ENCODE measurements at places on chromosomes 12 and 14.

GRCh38 chr12:111454716-111455447, 49.2 kb downstream of the SH2B3 start:
- DNase-seq = no peak

DNA sequence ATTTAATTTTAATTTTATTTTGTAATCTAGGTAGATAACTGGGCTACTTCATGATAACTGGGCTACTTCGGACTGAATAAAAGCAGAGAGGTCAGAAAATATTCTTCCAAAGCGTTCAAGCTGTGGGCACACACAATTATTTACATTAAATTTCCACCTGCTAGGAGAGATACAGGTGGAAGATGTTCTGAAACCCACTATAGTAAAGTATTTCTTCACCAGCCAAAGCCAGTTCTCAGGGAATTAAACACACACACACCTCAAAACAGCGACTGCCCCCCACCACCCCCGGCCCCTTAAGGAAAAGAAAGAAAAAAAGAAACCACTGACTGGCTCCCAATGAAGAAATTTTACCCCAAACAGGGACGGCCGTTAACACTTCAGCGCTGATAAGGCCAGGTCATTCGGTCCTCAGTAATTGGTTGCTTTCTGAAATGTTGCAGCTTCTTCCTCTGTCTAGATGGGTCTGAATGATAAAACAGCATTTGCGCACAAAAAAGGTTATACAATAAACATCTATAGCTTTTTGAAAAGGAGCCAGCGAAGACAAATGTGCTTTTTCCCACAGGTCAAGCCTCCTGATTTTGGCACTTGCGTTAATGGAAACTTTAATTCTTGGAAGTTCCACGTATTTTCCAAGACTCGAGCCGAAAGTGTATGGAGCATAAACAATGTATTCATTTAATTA, 771 bp upstream of the KCNJ8 start:
- no peak for DNase-seq

DNA sequence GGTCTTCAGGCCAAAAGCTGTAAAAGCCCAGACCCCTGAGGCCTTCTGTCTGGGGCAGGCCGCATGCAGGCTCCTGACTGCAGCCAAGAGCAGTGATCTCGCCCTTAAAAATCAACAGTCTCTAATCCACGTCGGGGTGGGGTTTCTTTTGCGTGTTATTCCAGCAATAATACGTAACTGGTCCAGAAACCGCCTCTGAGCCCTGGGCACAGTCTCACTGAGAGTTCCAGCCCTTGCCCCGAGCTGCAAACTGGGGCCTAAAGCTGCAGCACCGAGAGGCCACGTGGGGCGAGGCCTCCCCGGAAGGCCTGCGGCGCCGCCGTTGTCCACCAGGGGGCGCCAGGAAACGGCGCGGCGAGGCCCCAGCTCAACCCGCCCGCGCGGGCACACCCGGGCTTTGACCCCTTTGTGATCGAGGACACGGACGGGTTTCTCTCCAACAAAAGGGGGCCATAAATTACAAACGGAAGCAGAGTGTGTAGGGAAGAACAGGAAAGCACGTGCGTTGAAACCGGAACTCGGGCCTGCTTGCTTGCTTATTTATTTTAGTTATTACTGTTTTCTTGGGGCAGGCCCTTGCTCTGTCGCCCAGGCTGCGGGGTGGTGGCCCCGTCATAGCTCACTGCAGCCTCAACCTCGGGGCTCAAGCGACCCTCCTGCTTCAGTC, 87.2 kb downstream of the NINJ2 start:
- peak; percentile 80 for DNase-seq

GRCh38 chr12:123916729-123917128, 55.9 kb downstream of the CCDC92 start:
- peak; percentile 43 for DNase-seq

GRCh38 chr12:67315661-67316060, 46.5 kb downstream of the CAND1 start:
- no peak for DNase-seq

DNA sequence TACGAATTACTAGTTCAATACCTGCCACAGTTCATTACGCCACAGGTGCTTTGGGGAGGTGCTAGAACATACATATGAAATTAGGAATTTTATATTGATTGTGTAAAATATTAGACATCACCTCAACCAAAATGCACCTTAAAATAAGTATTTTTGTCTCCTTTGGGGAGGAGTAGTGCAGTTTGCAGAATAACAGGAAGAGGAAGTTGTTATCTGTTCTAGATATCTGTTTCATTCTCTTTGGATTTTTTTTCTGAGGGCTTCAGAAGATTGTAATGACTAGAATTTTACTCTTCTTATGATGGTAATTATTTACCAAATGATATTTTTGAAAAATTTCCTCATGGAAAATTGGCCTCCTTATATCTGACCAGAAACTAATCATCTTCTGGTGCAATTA, 9.9 kb upstream of the GYS2 start:
- no peak for DNase-seq

Data from stimulated activated CD4-positive, alpha-beta T cell treated with anti-CD3 and anti-CD28 coated beads, Interleukin-4, amount 100 ng/mL, for 48 hours (primary cell).